ENCODE measurements at places on chromosomes 3 and 15.

DNA sequence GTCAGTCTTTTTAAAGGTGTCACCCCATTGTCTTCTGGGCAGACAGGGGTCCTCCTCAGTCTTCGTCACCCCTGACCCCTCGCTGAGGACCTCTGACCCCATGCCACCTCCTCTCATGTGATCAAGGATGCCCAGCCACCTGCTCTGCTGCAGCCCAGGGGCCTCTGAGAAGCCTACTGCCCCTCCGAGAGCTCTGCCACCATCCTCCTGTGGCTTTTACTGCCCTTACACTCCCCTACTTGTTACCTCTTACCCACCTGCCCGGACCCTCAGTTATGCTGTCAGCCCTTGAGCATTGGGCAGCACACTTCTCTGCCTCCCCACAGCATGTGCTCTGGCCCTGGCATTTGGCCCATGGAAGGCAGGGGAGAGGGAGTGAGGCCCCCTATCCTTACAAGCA, 123.2 kb downstream of the LRRK1 start:
- no peak for DNase-seq

GRCh38 chr3:15332405-15333098, at the start of gene SH3BP5:
Gene SH3BP5, minus strand, starts transcription at chr3:15332586. Its CDS starts 178 bp downstream, at chr3:15332408.
- DNase-seq: peak; percentile 73

GRCh38 chr15:72050700-72051099, 67.2 kb downstream of the MYO9A start:
- no peak for DNase-seq

DNA sequence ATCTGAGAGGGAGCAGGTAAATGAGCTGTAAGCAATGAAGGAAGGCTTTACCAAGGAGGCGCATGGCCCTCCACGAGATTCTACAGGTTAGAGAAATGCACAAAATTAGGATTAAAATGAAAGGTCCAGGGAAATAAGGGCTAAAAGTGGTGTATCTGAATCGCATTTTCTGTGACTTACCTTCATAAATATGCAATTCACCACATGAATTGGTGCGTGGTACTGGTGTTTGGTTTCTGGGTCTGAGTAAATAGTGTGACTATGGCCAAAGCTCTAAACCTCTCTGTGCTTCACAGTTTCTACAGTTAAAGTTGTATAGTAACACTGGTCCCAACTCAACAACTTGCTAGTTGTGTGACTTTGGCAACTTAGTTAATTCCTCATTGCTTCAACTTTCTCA, 8.1 kb downstream of the ARPP21 start:
- no peak for DNase-seq

- DNase-seq: no peak
These were observed 1145.3 kb downstream of the OTOL1 start for GRCh38 chr3:162641907-162642306.

- DNase-seq: no peak
These were observed 17.5 kb downstream of the TGM5 start for GRCh38 chr15:43249236-43249635.

GRCh38 chr15:55990998-55991397, 2.4 kb downstream of the NEDD4 start:
- DNase-seq: no peak

GRCh38 chr3:31729082-31729481, 196.4 kb downstream of the STT3B start:
- DNase-seq: no peak

DNA sequence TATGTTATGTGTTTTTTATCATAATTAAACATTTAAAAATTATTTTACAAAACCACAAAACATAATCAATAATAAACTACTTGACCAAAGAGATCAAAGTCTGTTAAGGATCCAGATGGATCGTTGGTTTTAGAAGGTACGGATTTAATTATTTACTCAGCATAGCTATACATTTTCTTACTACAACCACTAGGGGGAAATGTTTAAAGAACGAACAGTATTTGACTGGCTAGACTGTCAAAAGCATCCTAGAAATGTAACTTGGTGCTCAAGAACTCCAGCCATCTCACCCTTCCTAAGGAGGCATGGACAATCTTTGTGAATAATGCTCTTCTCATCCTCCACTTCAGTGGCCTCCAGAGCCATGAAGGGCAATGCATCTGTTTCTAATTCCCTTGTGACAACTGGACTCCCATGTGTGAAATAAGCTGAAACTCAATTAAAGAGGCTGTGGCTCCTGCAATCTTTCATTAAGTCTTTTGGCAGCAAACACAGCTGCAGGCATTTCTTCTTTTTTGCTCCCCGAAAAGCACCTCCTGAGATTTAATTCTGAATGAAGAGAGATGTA, 94.7 kb upstream of the TUSC7 start:
- peak; percentile 23 for DNase-seq

DNA sequence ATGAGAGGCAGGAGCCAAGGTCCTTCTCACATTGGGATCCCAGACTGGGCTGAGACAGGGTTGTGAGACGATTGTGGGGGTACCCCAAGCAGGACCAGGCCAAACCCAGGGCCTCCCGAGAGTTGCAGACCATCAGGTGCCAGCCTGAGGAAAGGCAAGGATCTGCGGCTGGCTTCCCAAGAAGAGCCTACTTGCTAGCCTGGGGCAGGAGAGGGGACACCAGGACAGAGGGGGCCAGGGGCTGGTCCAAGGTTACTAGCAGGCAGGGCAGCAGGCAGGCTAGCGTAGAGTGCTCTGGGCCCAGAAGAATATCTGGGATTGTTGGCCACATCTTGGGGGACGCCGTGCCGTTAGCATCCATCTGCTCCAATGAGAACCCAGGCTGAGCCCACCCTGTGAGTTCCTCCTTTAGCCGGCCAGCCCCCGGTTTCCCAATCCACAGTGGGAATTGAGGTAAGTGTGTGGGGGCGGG, 546 bp downstream of the CISH start:
- DNase-seq: no peak

GRCh38 chr15:86839502-86839901, 759.8 kb downstream of the AGBL1 start:
- DNase-seq: no peak

GRCh38 chr3:194606941-194607340, 26.3 kb downstream of the TMEM44 start:
- no peak for DNase-seq

DNA sequence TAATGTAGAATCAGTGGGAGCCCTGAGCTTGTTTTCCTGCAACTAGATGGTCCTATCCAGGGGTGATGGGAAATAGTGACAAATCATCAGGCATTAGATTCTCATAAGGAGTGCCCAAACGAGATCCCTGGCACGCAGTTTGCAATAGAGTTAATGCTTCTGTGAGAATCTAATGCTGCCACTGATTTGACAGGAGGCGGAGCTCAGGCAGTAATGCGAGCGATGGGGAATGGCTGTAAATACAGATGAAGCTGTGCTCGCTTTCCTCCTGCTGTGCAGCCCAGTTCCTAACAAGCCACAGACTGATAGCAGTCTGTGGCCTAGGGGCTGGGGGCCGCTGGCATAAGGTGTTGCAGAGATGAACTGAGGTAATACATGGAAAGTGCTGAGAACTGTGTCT, 28.3 kb upstream of the TMEM42 start:
- no peak for DNase-seq

DNA sequence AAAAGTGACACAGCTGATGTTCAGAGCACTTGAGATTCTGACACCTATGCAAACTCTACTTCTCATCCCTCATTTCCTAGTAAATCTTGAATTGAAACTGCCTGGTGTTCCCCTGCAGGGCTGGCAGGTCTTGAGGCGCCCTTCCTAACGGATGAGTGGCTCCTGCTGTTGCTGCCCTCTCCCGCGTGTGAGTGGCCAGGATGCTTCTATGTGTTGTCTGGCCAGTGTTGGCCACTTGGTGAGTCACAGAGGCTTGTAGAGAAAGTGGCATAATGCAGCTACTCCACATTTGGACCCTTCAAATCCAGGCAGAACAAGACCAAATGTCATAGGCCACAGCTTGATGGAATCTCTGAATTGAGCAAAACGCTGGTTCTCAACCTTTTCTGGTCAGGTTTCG, 63.6 kb downstream of the MOBP start:
- no peak for DNase-seq

- no peak for DNase-seq
These were observed 1.1 kb downstream of the CCR2 start for GRCh38 chr3:46354984-46355383.

- no peak for DNase-seq
These were observed 457.0 kb upstream of the ONECUT1 start for GRCh38 chr15:53247041-53247708.

DNA sequence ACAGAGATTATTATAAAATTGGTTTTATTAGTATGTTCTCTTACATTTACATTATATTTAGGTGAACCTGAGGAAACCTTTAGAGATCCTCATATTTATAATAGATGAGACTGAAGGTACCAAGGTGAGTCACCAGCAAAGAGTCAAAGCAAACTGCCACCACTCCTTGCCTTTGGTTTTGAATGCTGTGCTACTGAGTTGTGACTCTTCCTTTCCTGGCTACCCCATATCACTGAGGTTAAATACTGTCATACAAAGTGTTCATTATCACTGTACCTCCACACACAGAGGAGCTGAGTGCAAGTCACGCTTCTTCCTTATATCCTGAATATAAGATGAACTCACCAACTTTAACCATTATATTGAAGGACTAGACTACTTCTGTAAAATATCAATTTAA, 168.2 kb downstream of the CBLB start:
- DNase-seq: no peak

DNA sequence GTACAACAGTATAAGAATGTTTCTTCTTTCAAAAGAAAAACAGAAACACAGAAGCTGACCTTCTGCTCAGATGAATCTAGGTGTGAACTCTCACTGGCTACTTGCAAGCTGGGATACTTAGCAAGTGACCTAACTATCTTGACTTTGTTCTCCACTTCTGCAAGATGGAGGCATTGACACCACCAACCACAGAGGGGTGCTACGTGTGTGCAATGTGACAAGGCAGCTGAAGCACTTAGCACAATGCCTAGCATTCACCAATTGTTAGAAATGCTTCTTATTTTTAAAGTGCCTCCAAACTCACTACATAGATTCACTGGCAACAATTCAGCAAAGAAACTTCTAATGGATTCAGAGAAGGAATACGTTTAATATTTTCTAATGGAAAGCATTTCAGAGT, 331.4 kb upstream of the WNT5A start:
- DNase-seq: no peak

- DNase-seq: no peak
These were observed 7.8 kb upstream of the CCR1 start for GRCh38 chr3:46215810-46216414.

DNA sequence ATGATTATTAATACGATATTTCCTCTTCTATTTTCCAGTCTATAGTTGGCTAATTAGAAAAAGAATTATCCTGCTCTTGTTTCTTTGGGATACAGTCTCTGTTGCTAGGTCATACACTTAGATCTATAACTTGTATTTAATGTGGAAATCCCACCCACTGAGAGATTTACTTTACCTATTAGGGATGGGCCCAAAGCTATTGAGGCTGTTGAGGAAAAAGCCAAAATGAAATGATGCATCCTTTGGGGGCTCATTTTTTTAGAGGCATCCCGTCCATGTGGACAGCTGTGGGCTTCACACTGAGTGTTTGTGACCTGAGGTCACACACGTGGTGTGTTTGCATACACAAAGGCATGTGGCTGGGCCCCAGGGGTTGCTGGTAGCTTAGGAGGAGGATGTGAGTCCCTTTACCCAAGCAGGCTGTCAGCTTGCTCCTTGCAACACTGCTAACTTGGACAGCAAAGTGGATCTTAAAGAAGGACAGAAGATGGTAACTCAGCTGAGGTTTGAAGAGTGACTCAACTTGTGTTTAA, 477.4 kb downstream of the AGBL1 start:
- DNase-seq: no peak

DNA sequence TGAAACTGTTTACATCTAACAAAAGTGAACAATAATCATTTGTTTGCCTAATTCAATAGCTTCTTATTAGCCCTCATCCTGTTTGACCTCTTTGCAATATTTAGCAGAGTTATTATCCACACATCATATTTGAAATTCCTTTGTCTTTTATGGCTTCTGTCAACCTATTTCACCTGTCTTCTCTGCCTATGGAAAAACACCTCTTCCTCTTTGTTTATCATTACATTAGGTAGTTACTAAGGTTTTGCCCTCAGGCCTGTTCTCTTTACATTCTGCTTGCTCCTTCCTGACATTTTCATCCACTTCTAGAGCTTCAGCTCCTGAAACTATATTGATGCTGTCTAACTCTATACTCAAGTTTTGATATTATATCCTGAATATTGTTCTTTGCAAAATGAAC, 183.0 kb downstream of the SUCNR1 start:
- DNase-seq: no peak

GRCh38 chr3:172357850-172358754, 90.2 kb downstream of the GHSR start:
- no peak for DNase-seq

GRCh38 chr3:196620161-196620604, 19.3 kb upstream of the NRROS start:
- DNase-seq: no peak

DNA sequence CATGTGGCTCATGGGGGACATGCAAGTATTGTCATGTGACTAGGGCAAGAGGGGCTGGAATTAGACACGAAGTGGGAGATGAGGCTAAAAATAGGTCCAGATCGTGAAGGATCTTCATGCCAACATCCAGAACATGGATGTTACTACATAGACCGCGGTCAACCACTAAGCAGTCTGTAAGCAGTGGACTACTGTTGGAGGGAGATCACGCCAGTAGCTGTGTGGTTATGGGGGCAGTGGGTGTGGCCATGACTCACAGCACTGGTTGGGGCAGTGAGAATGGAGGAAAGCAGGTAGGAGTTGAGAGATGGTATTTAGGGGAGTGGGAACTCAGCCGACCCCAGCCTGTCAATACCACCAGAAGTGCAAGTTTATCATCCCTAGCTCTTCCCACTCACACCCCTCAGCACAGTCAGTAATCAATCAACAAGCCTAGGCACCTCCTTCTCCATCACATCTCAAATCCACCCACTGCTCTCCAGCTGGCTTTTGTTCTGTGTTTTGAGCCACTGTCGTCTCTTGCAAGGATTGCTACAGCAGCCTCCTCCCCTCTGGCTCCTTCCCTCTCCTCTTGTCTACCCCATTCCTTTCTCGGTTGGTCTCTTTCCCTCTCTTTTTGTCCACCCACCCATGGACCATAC, 107.2 kb upstream of the ABHD17C start:
- no peak for DNase-seq

DNA sequence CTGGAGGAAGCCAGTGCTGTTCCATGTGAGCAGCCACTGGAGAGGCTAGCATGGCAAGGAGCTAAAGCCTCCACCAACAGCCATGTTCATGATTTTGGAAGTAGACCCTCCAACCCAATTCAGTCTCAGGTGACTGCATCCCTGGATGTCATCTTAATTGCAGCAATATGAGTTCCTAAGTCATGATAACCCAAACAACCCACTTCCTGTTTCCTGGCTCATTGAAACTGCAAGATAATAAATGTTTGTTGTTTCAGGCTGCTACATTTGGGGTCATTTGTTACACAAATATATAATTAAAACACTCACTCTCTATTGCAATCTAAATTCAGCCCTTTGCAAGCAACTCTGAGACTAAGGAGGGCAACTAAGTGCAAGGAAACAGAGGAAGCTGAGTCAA, 62.4 kb upstream of the SLC24A5 start:
- DNase-seq: no peak

- no peak for DNase-seq
These were observed 434.5 kb upstream of the RGMA start for GRCh38 chr15:93523481-93523880.

Data from NAMALWA (cell line).